ENCODE measurements at places on chromosomes 7 and 10.
A peak's percentile ranks its signal among the peaks of the same experiment; 100 is the strongest.

- no peak for DNase-seq
Measured at GRCh38 chr7:83040484-83040883, 122.2 kb downstream of the PCLO start.

DNA sequence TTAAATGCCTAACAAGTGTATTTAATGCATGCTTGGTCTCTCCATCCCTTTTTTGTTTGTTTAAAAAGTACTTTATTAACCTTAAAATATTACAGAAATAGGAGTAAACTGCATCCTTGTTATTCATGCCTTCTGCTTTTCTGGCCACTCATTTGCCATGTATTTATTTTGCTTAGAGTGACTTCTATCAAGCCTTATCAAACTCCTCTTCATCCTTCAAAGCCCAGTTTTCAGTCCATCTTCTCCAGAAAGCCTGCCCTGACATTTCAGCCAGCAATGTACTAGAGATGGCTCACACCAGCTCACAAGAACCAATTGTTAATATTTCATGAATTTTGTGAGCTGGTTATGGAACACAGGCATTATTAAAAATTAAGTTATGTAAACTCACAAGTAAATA lies 82.8 kb downstream of the NHLRC2 start:
- DNase-seq = no peak

DNA sequence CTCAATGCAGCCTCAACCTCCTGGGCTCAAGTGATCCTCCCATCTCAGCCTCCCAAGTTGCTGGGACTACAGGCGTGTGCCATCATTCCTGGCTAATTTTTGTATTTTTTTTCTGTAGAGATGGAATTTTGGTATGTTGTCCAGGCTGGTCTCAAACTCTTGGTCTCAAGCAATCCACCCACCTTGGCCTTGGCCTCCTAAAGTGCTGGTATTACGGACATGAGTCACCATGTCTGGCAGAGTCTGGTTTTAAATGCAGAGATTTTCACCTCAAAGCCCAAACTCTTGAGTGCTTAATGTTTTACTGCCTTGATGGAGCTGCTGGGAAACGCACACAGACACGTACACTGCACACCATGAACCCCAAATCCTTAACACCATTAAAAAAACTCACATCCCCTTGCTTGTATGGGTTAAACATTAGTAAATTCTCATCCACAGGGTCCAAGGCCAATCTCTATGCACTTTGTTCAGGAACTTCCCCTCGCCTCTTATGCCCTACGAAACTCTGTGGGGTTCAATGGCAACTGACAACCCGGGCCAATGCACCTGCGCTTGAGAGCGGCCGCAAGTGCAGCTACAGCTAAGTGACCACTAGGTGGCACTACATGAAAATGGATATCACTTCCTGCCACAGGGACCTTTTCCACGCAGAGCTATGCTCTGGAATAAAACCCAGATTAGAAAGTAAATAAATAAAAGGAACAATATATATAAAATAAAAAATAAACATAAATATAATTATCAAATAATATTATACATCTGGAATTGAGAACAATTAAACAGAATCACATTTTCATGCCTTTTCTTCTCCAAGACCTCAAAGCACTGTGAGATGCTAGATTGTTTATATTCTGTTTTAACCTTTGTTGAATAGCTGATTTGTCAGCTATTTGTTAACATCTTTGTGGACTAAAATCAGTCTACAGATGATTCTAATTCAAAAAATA lies 66.9 kb upstream of the AFAP1L2 start:
- DNase-seq = peak; percentile 3

GRCh38 chr7:111076205-111076604 lies 14.7 kb upstream of the LRRN3 start:
- no peak for DNase-seq

DNA sequence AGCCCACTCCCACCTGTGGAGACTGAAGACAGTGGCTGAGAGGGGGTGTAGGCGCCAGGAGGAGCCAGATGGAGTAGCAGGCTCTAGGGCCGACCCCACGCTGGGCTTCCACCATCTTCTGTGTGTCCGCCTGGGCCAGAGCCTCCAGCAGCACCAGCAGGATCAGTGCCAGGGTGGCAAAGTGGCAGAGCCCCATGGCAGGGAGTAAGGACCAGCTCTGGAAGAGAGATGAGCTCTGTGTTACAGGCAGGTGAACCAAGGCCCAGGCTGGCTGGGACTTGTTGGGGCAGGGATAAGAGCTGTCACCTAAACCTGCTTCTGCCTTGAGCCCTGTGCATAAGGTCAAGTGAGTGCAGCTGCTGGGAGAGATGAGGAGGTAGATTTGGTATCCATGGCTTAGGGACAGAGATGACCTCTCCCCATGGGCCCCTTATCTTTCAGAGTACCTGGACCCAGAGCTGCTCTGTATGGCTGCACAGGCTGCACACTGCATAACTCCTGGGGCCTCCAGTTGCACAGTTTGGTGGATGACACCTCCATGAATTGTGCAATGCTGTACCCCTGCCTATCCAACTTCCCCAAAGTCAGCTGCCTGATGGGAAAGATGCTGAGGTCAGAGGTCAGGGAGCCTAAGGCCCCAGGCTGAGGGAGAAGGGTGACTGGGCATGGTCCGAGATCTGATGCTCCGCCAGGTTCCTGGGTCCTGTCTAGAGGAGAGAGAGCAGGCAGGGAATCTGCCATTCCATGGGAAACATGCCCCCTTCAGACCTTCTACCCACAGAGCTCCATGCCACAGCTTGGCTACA lies 7.4 kb upstream of the SAMD8 start:
- no peak for DNase-seq

DNA sequence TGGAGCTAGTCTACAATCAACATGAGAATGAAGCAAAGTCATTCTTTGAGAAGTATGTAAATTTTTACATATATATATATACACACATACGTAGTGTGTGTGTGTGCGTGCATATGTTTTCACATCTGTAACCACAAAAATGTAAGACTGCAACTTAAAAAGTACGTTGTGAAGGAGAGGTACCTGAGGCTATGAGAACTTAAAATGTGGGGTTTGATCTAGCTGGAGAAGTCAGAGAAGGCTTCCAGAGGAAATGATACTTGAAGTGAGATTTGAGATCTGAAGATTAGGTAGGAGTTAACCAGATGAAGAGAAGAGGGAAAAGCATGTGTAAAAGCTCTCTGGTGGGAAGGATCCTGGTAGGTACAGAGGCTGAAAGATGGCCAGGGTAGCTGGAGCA lies 5.8 kb downstream of the TAF5 start:
- no peak for DNase-seq

DNA sequence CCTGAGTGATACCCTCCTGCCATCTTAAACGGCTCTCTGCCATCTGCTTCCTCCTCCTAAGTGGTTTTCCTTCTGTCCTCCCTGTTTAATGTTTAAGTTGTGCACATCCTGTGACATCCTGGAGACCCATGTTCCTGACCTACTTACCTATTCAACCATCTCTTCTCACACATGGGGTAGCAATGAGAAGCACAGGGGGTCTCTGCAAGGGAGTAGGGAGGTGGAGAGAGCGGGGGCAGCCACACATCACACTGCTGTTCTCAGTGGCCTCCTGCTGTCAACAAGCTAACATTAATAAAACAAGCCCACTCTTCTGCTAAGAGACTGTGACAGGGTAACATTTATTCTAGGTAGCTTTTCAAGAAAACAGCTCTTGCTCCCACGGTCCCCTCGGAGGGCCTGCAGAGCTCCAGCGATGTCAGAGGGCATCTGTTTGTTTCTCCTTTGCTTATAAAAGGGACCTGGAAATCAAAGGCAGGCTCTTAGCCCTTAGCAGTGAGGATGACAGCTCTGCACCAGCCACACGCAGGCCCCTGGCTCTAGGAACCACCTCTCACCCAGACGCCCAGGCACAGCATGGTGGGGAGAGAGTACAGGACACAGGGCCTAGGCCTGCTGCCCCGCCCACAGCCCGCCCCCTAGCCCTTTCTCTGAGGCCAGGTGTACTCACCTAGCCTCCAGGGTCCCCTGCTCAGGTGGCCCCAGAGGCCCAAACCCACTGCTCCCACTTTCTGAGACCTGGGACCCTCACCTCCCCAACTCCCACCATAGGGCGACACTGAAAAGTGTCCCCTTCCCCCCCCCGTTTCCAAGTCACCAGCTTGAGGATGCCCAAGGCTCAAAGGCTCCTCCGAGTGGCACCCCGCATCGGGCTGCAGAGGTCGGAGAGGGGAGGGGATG lies 943 bp upstream of the SLC18A2 start:
- DNase-seq = no peak

DNA sequence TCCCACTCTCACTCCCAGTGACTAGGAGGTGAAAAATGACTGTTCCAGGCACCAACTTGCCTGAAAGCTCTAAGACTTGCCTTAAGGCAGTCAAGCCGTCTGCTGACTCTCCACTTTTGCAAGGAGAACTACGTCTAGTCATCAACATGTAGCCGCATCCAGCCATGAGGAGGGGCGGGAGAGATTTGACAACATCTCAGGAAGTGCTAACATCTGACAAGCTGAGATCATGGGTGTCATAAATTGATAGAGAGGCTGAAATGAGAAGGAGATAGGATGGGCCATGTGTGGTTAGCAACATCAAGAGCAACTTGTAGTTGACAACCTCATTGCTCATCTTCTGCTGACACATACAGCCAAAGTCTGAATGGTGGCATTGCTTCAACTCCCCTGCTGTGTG lies 9.0 kb upstream of the TBXAS1 start:
- DNase-seq = no peak

DNA sequence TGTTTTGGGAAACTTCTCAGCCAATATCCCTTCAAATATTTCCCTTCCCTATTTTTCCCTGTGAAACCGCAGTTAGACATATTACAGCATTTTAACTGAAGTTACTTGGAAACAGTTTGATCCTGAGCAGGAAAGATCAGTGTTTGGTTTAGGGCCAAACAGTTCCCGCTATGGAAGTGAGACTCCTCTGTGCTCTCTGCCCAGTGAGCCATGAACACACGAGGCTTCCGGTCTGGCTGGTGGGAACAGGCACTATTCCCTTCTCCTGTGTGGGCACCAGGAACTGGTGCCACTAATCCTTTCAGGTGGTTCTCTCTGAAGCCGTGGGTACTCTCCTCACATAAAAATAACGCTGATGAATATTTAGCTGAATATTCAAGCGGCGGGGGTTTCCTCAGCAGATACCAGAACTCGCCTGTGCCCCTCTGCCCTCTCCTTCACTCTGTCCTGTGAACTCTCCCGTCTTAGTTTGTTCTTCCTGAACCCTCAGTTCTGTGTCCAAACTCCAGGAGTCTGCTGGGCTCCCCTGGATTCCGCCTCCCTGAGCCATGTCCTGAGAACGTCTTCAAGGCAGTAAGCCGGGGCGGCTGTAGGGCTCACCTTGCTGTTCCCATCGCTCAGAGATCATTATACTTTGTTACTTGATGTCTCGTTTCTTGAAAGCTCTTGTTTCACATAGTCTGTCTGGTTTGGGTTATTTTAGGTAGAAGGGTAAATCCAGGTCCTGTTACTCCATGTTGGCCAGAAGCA lies 25.7 kb downstream of the FOXL3 start:
- no peak for DNase-seq

DNA sequence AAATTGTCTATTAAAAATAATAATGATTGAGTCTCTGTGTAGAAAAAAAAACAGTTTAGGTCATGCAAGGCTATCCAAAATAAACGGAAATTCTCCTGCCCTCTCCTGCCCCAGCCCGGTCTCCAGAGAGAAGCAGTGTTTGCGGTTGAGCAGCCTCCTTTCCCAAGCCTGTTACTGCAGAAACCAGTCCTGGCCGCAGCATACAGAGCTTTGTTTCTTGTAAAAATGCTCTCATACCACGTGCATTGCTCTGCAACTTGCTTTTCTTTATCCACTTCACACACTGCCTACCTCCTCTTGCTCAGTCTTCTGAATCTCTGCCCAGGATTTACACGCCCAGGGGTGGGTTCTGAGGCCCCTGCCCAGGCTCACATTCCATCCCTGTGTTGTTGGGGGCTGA lies 34.4 kb upstream of the CUL1 start:
- DNase-seq = no peak

Measured in NCI-H1436 treated with DMSO at 0.1 percent for 48 hours (cell line).